ENCODE measurements at places on chromosomes 7 and 10.

DNA sequence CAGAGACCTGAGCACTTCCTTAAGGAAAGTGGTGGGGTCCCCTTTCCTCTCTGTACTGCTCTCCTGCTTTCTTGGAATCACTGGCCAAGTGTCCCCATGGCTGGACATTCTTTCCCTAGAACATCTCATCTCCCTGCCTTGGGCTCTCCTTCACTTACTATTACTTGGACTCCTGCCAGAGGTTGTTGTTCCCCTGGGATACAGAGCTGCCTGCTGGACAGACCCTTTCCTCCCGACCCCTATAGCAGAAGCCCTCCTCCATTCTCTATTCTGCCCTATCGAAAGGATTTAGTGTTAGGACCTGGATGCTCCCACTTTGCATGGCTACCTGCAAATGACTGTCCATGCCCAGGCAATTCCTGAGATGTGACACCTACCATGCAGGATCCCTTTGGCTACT, 164.3 kb upstream of the PODXL start:
- DNase-seq = no peak

GRCh38 chr7:66170309-66171231, 34.6 kb upstream of the TPST1 start:
- DNase-seq = no peak

DNA sequence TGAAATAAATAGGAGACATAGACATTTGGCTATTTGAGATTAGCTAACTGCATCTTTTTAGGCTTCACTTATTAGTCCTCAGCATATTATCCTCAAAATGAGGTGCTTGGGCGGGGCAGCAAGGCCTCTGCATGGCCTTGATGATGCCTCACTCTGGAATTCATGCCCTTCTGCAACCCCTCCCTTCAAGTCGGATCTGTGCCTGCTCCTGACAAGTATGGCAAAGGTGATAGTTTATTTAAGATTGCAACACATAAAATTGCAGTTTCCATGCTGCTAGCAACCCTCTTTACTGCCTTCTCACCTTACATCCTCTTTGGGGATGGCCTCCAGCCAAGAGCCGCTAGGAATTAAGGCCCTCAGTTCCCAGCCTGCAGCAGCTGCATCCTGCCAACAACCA, 241.3 kb upstream of the ADARB2 start:
- DNase-seq = no peak

GRCh38 chr10:3651969-3652653, 132.9 kb downstream of the KLF6 start:
- no peak for DNase-seq

DNA sequence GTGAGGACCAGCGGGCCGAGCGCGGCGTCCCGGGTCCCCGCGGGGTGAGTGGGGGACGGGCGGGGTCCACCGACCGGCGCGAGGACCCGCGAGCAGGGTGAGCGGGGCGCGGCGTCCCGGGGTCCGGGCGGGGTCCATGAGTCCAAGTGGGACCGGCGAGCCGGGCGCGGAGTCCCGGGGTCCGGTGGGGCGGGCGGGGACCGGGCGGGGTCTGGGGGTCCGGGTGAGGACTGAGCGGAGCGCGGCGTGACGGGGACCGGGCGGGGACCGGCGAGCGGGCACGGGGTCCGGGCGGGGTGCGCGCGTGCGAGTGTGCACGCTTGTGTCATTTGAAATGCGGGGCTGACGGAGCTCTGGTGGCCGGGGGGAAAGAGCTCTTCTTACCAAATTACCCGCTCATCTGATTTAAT, 765 bp downstream of the CELF2 start:
- DNase-seq = no peak

- no peak for DNase-seq
Measured at GRCh38 chr7:114530057-114530611, 115.5 kb downstream of the FOXP2 start.

DNA sequence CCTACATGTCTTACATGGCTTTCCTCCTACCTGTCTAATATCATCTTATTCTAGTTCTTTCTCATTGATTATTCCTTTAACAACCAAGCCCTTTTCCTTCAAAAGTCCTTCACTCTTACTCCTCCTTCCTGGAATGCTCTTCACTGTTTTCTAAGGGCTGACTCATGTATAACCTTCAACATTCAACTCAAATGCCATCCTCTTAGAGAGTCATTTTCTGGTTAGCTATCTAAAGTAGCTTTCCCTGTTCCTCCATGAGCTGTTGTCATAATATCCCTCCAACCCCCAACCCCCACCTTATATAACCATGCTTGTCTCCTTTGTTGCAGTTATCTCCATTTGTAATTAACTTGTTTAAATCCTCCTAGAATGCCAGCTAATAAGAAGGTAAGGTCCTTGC, 286.8 kb downstream of the ADK start:
- no peak for DNase-seq

DNA sequence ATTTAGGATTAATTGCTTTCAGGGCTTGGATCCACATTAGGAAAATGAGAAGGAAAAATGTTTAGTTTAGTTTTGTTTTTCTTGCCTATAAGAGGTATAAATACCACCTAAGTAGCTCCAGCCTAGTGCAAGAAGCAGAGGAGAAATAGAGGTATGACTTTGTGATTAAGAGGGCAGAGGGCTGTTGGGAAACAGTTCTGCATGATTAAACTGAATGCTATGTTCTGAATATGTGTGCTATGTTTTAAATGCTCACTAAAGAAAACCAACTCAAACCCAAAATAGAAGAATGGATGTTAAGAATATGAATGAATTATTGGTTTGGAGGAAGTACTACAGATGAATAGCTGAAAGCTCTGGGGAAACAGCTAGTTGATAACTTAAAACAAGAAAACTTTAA, 7.6 kb downstream of the CALCR start:
- DNase-seq = no peak

DNA sequence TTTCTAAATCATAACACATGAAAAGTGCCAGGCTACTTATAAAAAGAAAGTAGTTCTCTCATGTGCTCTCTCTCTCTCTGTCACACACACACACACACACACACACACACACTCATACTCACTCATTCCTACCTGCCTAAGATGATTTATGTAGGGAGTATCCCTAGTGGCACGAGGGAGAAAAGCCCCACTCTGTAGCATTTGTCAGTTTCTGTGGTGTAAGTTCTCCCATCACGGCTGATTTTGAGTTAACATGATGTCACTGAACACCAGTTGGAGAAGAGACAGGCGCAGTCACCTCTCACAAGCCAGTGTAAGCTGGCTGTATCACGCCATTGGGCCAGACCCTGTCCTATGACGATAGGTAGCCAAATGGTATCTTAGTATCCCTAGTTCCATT, 395.4 kb downstream of the SFMBT2 start:
- no peak for DNase-seq

- no peak for DNase-seq
Measured at GRCh38 chr10:129441372-129442009, 25.6 kb upstream of the MGMT start.

DNA sequence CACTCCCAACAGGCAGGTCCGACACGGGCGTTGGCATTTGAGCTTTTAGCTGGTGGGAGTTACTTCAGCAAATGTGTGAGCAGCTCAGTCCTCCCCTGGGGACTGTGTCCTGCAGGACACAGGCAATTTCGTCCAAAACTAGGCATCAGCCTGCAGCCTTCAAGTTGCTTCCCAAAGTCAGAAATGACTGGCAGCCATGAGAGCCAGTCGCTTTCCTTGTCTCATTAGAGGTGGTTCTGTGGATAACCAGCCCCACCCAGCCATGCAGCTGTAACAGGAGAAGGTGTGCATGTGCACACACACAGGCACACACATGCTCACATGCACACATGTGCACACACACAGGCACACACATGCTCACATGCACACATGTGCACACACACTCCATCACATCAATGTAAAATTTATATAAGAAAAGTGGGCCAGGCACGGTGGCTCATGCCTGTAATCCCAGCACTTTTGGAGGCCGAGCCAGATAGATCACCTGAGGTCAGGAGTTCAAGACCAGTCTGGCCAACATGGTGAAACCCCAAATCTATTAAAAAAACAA, 138.8 kb upstream of the TCERG1L start:
- DNase-seq = no peak

GRCh38 chr10:49278497-49278981, 20.4 kb upstream of the C10orf71 start:
- DNase-seq = no peak

DNA sequence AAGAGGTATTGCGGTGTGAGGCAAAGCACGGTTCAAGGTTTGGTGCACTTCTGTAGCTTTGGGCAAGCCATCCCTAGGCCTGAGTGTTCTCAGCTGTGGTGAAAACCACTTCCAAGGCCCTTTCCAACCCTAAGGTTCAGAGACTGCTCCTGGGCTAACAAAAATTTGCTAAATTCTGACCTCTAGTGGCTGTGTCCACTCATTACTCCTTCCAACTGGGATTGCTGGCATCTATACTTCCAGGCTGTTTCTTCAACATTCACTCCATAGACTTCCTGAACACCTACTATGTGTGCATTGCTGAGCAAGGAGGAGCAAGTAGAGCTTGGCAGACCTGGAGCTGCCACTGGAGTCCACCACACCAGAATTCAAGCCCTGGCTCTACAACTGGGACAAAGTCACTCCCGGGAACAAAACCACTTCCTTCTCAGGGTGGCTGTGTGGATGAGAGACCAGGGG, 29.3 kb upstream of the SH3PXD2A start:
- DNase-seq = no peak

DNA sequence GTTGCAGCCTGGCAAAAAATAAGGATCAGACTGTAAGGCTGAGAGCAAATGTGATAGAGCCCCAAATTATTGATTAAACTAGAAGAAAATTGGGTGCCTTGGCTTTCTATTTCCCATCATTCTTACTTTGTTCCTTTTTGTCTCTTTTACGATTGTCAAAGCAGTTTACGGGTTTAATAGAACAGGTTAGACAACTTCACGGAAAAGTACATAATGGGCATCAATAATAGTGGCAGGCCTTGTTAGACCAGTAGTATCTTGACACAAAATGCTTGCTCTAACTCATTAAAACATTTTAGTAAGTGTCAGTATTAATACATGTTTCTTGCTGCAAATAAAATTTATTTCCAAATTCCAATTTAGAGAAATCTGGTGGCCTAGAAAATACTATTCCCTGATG, 14.5 kb upstream of the GGCT start:
- no peak for DNase-seq

- DNase-seq = no peak
Measured at GRCh38 chr7:155477476-155477875, 19.5 kb downstream of the EN2 start.

- no peak for DNase-seq
Measured at GRCh38 chr10:123429706-123430221, 236.4 kb upstream of the GPR26 start.

- DNase-seq = no peak
Measured at GRCh38 chr10:94524146-94524545, 21.4 kb upstream of the HELLS start.

DNA sequence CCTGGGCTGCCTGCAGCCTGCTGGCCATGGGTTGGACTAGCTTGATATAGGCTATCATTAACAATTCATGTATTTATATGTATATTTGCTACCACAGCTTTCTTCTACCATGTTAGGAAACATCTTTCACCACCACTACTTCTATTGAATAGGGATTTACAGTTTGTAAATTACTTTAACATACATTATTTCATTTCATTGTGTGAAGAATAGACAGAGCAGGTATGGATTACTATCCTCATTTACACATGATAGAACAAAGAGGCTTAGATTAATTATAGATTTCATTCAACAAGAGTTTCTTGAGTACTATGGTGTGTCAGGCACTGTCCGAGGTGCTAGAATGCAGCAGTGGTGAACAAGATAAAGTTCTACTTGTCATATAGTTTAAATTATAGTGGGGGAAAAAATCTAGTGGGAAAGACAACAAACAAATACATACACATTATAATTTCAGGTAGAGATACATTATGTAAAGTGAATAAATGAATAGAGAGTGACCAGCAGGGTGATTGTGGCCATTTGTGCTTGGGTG, 20.6 kb downstream of the VTI1A start:
- DNase-seq = no peak

DNA sequence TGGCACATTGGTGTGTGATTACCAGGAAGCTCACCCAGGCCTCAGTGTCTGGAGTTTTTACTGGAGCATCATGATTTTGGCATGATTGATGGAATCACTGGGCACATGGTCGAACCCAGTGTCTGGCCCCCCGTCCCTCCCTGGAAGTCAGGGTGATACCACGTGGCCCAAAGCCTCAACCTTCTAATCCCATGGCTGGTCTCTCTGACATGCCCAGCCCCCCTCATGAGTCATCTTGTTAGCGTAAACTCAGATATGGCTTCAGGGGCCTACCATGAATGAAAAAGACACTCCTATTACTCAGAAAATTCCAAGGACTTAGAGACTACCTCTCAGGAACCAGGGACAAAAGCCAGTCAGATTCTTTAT, 109.3 kb downstream of the GRK5 start:
- no peak for DNase-seq

- DNase-seq = no peak
Measured at GRCh38 chr7:1562597-1563051, 6.6 kb upstream of the TMEM184A start.

- no peak for DNase-seq
Measured at GRCh38 chr7:137283153-137283552, 60.4 kb downstream of the PTN start.

DNA sequence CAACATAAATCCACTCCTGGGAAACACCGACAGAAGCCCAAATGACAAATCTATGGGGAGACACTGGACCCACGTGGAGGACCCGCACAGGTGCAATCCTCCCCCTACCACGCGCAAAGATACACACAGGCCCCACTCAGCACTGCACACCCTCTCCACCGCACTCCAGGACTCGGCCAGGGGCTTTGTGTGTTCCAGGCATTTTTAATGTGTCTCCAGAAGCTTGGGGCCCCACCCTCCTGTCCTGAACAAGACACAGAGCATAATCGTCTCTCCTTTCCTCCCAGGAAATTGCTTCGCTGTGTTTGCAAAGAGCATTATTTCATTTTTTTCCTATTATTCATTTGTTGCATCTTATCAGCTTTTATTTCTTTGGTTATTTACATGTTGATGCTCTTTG, 82.8 kb downstream of the GLI3 start:
- DNase-seq = no peak

- no peak for DNase-seq
Measured at GRCh38 chr7:97006816-97007582, 1.6 kb downstream of the DLX6 start.

GRCh38 chr7:91299952-91300775, 35.9 kb downstream of the FZD1 start:
- no peak for DNase-seq
